ENCODE measurements at places on chromosomes 16 and 17.

DNA sequence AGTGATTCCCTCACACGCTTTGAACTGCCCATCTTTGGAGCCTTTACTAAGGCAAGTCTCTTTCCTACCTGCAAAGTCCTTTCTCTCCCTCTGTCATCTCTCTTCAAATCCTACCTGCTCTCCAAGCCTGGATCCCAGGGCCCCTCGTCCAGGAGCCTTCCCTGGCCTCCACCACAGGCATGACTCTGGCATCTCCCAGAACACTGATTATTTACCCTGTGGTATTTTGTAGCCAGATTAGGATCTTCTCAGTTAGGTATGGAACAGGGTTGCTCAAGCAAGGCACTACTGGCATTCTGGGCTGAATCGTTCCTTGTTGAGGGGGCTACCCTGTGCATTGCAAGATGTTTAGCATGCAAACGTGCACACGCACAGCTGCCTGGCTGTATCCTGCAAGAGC, 31.9 kb upstream of the POLR3E start:
- DNase-seq, result no peak

GRCh38 chr17:82775001-82775823, 23.3 kb downstream of the TBCD start:
- peak; percentile 70 for DNase-seq

DNA sequence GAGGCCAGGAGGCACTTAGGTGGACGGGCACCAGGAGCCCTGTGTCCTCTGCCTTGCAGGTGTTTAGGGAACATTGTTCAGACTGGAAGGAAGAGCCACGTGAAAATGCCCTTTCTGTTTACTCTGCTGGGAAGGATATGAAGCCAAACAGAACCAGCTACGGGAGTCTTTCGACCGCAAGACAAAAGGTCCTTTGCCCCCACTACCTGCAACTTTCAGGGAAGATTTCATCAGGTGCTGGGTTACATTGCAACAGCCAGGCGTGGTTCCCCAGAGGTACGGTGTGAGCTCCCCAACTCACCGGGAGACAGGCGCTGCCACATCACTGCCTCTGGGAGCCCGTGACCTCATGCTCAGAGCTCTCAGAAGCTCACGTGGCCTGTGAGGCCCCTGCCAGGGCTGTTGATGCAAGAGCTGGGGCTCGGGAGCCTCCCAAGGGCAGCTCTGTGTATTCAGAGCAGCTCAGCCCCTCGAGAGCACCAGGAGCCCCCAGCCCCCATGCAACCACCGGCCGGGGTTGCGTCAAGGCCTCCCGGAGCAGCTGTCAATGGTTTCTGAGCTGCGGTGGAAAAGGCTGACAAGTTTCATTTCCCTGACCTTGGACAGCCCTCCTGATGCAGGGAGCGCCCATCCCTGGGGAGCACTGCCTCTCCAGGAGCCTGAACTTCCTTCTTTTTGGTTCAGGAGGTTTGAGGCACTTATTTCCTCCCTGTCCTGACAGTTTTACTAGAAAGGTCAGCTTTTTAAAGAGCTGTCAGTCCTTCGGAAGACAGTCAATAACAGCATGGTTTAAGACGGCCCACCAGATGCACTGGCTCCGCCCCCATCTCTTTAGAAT, 42.1 kb downstream of the TBC1D16 start:
- peak; percentile 64 for DNase-seq

GRCh38 chr17:30594223-30594952, 117.2 kb downstream of the GOSR1 start:
- peak; percentile 8 for DNase-seq

- no peak for DNase-seq
These were observed 41.7 kb downstream of the RAI1 start for GRCh38 chr17:17722906-17723353.

GRCh38 chr16:50948268-50948930, 202.7 kb downstream of the SALL1 start:
- no peak for DNase-seq

GRCh38 chr17:13925579-13925978, 143.7 kb upstream of the COX10 start:
- DNase-seq, result no peak

DNA sequence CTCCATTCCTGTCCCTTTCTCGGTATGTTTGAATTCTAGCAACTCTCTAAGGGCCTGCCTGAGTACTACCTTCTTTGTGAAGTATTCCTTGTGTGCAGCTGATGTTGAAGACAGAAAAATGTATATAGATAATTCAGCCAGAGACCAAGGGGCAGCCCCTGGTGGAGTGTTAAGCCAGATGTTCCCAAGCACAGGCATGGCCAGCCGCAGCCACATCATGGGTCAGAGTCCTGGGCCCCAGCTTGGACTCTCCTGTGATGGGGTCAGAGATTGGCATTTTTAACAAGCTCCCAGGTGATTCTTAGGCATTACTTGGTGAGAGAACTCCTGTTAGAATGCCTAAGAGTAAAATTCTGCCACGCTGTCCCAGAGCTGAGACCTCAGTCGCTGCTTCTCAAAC, 100.8 kb downstream of the IRF8 start:
- DNase-seq, result no peak

GRCh38 chr17:40433551-40434415, 9.5 kb upstream of the IGFBP4 start:
- no peak for DNase-seq

DNA sequence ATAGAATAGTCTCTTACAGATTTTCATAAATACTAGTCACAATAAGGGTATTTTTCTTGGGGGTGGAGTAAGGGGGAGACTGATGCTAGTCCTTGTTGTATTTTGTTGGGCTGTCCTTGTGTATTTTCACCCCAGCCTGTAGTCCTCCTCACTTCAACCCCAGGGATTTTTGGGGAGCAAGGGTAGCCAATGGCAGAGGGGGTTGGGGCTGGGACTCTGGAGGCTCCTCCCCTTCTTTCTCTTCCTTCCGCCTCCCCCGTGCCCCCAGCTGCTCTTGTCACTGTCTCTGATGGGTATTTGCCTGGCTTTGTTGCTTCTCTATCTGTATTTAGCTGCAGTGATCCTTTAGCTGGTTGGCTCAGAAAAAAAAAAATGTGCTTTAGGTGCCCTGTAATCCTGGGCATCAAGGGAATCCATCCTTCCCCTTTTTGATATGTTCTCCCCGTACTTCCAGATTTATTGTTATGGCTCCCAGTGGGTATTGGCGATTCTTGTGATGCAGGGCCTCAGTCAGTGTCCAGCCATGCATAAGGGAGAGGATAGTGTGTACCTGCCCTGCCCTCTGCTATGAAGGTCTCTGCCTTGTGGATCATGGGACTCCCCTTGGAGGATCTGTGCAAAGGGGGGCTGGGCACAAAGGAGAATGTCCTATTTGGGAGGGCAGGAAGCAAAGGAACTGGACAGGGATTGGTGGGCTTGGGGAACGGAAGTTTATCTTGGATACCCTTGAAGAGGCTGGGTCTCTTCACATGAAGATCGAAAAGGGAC, 16.5 kb downstream of the SNF8 start:
- DNase-seq, result no peak

DNA sequence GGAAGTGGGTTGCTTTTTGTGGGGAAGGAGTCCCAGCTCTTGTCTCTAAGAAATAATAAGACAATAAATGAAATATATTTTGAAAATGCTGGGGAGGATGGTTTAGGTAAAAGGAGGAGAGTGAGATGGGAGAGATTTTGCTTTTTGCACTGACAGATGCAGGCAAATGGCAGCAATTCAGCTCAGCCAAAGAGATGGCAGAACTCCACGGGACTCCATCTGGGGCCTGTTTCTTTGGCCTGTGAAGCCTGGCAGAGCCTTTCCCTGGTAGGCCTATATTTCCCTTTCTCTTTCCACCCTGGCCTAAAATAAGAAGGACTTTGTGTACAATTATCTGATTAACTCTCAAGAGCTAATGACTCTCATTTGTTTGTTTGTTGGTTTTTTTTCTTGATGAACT, 1525.1 kb downstream of the CDH11 start:
- DNase-seq, result no peak

GRCh38 chr17:82536512-82537201, 17.1 kb downstream of the FOXK2 start:
- DNase-seq, result no peak

DNA sequence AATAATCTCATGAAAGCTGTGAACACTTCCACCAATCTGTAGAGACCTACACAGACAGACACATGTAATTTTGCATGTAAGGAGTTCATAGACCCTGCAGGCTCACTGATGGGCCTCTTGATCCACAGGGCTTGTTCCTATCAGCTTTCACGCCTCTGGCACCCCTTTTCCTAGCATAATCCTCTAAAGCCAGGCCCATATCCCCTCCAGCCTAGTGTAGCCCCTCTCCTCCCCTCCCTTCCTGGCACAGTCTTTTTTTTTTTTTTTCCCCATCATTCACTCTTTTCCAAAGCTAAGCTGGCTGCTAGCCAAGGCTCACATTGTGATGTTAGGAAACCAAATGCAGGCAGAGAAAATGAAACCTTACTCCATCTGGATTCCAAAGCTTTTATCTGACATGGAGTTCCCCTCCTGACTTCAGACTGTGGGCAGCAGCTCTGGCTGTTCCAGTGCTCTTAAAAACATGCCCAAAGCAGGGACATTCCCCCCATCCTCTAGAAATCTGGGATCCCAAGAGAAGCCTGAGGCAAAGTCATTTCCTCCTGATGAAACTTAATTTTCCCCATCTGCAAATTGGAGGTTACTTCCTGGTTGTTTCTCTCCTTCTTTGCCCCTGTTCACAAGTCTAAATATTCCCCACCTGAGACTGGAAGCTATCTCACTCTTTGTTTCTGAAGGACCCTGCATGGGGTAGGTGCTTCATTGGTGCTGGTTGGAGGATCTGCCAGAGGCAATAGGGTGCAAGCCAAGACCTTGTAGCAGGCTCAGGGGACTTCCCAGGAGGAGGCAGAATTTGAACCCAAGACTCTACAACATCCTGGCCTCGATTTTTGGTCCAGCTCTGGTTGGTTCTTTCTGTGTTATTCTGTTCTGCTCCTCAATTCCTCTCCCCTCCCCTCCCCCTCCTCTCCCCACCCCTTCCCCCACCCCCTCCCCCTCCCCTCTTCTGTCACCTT, 9.9 kb upstream of the CCL5 start:
- no peak for DNase-seq

DNA sequence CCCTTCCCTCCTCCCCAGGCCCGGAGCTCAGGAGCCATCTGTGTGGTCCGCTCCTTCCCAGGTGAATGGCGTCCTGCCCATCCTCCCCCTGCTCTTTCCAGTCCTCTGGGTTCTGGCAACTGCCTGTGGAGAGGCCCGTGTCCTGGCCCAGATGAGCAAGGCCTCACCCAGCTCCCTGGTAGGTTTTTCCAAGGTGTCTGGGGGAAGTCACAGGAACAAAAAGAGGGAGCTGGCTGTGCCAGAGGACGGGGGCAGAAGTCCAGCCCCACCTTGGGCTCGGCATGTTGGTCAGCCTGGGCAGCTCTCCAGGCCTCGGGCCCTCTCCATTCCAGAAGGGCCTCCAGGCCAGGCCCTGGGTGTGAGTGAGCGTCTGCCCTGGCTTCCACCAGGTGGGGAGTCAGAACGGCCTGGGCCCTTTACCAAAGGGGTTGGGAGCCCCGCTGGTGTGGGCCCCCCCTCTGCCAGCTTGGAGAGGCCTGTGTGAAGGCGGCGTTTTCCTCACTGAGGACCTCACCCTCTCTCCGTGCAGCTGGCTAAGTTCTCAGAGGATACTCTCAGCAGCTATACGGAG, 25.1 kb downstream of the CASKIN2 start:
- DNase-seq, result no peak

GRCh38 chr16:85635545-85636140, 22.5 kb downstream of the GSE1 start:
- DNase-seq, result no peak

Measured in right kidney (tissue), 9 donors.